ENCODE measurements at places on chromosomes 16 and 17.

DNA sequence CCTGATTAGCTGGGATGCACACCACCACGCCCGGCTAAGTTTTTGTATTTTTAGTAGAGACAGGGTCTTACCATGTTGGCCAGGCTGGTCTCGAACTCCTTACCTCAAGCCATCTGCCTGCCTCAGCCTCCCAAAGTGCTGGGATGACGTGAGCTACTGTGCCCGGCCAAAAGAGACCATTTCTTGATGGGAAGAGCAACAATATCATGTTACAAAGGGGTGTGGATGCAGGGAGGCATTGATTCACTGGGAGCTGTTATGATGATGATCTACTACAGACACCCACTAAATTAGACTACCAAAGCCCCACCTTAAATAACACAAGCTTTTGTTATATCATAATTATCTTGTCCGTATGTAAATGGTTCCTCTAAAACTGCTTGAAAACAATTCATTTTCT is 81.4 kb upstream of the PSMD7 start:
- no peak for DNase-seq

GRCh38 chr16:86120201-86121192 is 221.5 kb downstream of the IRF8 start:
- DNase-seq = no peak

GRCh38 chr17:45110676-45111611 is 21.4 kb downstream of the PLCD3 start:
- DNase-seq = peak; percentile 72

GRCh38 chr17:43532581-43532980 is 13.6 kb downstream of the ETV4 start:
- no peak for DNase-seq

DNA sequence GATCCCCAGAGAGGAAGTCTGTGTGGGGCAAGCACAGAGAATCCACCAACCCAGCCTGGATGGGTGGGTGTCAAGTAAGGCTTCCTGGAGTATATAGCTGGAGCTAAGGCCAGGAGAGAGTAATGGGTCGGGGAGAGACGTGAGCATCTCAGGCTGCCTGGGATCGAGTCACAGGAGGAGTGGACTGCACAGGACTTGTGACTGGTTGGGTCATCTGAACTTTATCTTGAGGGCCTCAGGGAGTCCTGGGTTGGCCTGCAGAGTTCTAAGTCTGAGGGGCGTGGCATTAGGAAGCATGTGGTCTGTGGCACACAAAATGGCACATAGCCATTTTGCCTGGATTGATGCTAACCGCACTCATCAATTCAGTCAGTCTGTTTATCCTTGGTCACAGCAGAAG is 1.5 kb downstream of the PLA2G15 start:
- DNase-seq = no peak

DNA sequence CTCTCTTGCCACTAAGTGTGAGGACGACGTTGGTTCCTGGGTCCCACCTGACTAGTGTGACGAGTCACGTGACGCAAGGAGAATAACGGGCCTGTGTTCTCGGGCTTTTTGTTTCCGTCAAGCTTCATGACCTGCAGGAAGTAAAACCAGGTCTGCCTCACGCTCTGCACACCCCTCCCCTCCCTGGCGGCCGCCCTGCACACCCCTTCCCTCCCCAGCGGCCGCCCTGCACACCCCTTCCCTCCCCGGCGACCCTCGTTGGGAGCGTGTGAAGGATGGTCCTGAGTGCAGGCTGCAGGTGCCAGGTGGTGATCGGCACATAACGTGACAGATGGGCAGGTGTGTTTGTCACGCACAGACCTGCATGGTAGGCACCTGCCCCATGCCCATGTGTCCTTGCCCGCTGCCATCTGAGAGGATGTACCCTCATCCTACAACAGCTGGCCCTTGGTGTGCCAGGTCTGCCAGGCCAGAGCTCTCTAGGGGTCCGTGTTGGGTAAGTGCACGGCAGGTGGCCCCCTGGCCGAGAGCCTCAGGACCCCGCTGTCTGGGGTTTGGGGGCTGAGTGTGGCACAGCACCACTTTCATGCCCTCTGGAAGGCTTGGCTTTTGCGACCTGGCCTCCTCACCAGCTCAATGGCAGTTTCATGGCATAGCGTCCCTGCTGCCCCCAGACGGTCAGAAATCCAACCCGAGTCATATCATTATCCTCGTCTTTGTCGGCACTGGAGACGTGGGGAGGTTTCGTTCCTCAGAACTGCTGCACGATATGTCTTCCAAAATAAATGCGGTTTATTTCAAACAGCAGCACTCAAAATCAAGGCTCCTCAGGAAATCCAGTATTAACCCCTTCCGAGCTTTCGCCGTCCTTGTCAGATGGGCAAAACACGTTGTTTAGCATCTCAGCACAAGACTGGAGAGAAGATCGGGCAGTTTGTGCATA is 191.8 kb upstream of the CHMP6 start:
- DNase-seq = no peak

GRCh38 chr17:14593956-14594355 is 293.1 kb downstream of the HS3ST3B1 start:
- DNase-seq = no peak

DNA sequence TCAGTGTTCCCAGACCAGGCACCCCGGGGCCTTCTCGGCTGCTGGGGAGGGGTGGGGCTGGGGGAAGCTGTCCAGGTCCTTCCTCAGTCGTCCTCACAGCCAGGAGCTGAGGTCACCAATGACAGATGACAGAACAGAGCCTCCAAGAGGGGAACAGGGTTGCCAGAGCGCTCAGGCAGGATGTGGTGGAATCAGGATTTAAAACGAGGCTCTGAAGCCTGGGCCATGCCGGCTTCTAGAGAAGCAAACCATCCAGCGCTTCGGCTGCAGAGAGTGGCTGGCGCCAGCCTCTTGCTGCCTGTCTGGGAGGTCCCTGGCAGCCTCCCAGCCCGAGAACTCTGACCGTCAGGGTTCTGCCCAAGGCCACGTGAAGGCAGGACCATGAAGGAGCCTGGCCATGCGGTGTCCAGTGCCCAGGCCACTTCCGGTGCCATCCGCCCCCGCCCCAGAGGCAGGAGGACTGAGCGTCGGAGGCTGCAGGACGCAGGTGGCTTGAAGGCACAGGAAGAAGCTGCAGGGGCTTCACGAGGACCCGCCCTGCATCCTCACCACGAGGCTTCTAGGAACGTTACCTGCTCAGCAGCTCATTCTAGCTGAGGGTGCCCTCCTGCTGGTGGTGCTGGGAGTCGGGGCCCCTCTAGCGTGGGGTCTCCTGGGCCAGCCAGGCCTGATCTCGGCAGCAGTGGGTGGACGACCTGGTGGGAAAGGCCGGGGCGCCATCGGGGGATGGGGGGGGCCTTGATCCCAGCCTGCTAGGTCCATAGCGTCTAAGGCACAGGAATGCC is 78.5 kb downstream of the KLHDC4 start:
- DNase-seq = peak; percentile 84

- no peak for DNase-seq
These were observed 145.9 kb downstream of the BCAS3 start for GRCh38 chr17:60823515-60823914.

DNA sequence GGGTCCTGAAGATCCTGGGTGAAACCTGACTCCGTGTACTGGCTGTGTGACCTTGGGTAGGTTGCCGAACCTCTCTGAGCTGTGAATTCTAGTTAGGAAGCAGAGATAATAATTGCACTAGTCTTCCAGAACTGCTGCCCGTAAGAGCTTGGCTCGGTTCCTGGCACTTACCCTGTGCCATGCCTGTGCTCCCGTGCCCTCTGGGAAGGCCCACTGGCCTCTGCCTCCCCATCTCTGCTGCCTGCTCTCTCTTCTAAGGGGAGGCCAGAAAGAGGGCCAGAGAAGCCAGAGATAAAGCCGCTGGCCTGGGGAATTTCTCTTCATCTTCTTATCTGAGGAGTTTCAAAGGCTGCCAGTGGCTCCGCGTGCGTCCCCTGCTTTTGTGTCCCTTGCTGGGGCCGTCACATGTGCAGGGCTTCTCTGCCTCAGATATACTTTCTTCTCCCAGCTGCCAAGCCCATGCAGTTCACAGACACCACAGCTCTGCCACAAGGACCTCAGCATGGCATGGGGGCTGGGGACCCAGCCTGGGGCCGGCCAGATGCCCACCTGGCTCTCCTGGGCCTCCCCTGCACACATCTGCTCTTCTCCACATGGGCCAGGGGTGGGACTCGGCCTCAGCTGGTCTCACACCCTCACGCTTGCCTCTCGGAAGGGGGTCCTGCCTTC is 145.2 kb downstream of the SDK2 start:
- no peak for DNase-seq

- DNase-seq = no peak
These were observed 2.9 kb downstream of the KRT28 start for GRCh38 chr17:40796846-40797245.

DNA sequence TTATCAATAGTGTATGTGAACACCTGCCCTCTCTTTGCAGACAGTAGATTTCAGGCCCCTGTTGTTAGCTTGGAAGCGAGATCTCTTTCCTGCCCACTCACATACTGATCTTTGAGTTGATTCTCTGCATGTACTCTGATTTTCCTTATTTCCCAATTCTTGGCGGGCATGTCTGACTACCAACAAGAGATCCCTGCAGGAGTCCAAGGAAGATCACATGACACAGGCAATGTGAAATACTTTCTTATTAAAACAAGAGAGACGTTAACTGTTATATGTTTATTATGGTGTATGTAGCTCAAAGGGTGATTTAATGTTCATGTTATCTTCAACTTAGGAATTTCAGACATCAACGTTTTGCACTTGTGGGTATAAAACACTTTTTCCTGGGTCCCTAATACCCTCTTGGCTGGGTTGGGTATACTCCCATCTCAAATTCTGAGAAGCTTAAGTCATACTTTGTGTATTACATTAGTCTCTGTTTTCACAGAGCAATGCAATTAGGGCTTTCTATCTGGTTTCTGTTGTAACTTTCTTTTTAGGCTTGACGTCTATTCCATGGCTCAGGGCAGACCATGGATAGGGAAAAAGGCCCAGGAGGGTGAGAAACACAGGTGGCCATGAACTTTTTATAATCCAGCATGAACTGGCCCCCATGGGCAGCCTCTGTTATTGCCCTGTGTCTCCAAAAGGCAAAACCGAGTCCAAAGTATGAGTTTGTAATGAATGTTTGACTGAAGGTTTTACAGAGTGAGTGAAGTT is 32.2 kb downstream of the HSD17B2 start:
- no peak for DNase-seq

DNA sequence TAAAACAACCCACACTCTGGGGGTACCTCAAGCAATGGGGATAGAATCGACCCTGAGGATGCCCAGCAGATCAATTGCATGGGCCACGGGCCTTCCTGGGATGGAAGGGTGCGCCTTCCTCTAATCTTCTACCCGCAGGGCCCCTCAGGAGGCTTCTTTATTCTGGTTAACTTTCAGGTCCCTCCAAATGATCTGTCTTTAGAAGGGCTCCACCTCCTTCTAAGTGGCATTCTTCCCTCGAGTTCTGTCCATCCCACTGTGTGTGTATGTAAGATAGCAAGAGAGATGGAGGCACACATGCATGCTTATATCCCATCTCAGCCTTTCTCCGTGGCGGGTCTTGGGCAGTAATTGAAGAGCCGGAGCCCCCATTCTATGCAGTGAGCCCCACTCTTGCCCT is 125.7 kb downstream of the MRM1 start:
- DNase-seq = no peak

DNA sequence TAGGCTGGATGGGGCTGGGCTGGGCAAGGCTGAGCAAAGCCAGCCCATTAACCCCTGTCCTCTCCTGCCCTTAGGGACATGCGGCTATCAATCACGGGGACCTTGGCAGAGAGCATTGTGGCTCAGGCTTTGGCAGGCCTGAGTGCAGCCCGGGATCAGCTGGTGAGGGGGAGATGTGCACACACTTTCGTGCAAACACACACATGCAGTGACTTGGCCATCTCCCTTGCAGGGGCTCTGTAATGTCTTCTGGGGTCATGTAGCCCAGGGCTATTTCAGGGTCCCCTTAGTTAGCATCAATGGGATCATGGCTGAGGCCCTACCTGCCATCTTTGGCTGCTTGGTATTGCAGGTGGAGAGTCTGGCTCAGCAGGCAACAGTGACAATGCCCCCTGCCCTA is 6.9 kb downstream of the CARMIL2 start:
- no peak for DNase-seq

- no peak for DNase-seq
These were observed 240.8 kb downstream of the KATNIP start for GRCh38 chr16:27790546-27791403.

DNA sequence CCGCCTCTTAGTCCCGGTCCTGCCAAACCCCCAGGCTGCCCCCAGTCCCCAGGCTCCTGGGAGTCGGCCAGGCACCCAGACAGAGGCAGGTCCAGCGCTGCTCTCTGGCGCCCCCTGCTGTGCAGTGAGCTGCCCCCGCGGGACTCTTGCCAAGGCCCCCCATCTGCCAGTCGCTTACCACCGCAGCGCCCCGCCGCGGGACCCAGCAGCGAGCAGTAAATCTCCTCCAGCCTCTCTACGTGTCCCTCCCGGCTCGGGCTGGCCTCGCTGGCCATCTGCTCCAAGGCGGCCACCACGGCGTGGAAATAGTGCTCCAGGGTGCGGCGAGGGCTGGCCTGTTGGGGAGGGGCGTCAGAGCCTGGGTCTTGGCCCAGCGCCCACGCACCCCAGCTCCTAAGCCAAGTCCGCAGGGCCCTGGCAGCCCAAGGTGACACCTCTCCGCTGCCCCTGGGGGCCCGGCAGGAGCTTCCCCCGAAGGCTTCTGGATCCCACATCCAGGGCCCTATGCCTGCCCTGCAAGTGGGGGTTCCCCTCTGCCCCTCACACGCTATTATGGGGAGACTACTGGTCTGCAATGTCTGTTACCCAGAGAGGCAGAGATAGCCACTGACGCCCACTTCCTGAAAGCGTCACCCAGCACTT is 33.7 kb upstream of the MFSD6L start:
- DNase-seq = no peak

DNA sequence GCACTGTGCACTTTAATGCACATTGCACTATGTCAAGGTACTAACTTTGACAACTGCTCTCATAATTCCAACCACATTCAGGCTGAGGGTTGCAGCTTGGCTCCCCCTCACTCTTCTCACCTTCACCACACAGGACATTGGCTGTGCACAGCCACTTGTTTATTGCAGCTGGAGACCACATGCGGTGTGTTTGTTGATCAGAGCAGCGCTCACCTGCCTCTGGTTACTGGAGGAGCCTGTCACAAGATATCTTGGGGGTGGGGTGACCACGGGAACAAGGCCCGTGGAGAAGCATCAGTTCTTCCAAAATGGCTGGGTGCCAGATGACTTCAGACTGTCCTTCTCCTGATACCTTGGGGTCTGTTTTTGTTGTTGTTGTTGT is 10.6 kb upstream of the CCL5 start:
- DNase-seq = peak; percentile 24

DNA sequence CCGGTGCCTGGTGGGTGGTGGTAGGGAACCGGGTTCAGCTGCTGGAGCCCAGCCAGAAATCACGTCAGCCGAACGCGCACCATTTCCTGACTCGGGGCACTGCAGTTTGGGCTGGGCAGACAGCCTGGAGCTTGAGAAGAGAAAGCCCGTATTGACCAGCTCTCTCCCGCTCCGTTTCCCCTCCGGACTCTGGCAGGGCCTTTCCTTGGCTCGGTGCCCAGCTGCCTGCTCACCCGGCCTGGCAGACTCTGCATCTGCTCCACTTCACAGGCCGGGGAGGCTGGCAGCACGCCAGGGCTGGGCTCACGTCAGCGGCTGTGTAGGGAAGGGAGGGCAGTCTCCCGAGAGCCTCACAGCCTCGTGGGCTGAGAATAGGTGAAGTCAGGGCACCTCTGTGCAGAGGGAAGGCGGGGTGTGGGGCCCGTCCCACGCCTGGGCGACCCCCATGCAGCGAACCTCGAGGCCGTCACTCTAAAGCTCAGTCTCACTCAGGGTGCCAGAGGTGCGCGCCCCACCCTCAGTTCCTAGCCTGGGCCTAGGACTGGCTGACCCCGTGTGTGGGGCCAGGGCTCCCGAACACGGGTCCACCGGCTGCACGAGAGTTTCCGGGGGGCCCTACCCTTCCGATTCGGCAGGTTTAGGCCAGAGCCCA is 59.1 kb downstream of the OR1D5 start:
- DNase-seq = peak; percentile 100
